ENCODE measurements at places on chromosomes 7 and 10. TPM values are rescaled to one million over a fixed set of nuclear protein-coding genes. Genes with fewer than 3 reads are reported as not detected.

- no peak for DNase-seq
Measured at GRCh38 chr10:23657677-23658076, 218.8 kb downstream of the OTUD1 start.

- no peak for DNase-seq
Measured at GRCh38 chr10:131905603-131906268, 4.9 kb downstream of the PPP2R2D start.

- no peak for DNase-seq
Measured at GRCh38 chr7:149459540-149460452, 1.1 kb downstream of the ZNF777 start.

DNA sequence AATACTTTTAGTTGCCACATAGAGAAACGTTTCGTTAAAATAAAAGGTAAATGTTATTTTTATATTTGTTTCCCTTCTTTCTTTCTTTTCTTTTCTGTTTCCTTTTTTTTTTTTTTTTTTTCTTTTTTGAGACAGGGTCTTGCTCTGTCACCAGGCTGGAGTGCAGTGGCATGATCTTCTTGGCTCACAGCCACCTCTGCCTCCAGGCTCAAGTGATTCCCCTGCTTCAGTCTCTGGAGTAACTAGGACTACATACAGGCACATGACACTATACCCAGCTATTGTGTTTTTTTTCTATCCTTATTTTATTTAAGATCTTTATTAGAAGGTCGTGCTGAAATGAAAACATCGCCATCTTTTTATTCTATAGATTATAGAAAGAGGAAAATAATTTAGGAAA lies 661.8 kb upstream of the MBL2 start:
- DNase-seq = no peak

DNA sequence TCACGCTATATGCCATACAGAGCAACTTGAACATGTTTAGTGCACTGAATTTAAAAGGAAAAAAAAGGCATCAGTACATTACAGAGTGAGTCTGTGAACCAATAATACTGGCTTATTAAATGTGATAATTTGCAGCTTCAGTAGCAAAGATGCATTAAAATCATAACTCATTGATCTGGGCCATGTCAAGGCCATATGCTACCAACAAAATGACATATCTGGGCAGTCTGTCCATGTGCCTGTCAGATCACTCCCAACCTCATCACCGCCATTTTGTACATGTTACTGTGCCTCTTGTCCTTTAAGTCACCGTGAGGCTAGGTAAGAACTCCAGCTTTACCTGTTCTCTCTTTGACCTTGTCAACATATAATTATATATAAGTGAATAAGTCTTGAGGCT lies 307.4 kb upstream of the LRGUK start:
- DNase-seq = no peak

DNA sequence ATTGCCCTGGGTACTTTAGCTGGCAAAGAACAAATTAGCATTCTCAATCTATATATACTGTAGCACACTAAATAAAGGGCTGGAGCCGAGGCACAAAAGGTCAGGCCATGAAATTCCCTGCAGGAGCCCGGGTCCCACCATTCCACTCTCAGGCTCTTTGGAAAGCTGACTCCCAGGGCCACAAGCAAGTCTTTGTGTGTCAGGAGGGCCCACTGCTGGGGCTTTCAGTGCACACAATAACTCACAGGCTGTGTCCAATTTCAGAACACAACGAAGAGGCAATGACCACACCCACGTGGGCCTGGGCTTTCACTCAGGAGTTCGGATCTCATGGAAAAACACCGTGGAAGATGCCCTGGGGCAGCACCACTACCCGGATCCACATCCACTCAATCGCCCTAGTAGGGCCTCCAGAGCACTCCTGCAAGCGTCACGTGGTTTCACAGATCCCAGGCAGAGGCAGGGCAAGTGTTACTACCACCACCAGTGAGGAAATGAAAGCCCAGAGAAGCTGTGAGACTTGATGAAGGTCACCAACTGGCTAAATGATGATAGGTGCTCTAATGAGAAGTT lies 60.3 kb downstream of the COBL start:
- no peak for DNase-seq

- no peak for DNase-seq
Measured at GRCh38 chr7:46233585-46234329, 312.7 kb upstream of the IGFBP3 start.

DNA sequence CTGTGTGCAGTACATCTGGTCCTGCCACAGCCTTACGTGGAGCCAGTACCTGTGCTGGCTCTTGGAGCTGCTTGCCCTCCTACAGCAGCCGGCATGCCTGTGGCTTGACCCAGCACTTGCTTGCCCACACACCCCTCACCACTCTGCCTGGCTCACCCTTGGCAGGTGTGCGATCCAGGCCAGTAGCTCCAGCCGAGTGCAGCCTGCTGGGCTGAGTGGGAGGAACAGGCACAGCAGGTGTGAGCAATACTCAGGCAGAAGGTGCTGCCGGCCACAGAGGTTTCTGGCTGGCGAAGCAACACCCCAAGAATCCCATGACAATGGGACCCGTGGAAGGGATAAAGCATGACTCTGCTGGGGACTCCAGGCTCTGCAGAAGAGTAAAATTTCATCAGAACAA lies 173.5 kb upstream of the ADCY1 start:
- DNase-seq = no peak

DNA sequence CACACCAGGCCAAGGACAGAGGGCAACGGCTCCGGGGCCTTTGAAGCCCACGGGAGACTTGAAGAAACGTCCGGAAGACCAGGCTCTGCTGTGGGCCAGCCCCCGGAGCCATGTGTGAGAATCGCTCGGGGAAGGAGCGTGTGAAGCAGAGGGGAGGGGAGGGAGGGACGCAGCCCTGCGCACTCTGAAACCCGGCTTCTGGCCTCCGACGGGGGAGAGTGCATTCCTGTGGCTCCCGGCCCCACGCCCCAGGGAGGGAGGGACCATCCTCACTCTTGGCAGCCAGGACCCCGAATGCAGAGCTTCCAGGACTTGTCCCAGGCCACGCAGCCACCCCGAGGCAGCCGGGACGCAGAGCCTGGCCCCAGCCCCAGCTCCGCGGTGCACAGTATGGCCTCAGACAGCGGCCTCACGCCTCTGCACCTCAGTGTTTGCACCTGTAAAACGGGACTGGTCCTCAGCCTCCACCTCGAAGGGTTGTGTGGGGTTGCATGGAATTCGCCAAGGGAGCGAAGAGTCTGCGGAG lies 67.4 kb downstream of the PDGFA start:
- no peak for DNase-seq

DNA sequence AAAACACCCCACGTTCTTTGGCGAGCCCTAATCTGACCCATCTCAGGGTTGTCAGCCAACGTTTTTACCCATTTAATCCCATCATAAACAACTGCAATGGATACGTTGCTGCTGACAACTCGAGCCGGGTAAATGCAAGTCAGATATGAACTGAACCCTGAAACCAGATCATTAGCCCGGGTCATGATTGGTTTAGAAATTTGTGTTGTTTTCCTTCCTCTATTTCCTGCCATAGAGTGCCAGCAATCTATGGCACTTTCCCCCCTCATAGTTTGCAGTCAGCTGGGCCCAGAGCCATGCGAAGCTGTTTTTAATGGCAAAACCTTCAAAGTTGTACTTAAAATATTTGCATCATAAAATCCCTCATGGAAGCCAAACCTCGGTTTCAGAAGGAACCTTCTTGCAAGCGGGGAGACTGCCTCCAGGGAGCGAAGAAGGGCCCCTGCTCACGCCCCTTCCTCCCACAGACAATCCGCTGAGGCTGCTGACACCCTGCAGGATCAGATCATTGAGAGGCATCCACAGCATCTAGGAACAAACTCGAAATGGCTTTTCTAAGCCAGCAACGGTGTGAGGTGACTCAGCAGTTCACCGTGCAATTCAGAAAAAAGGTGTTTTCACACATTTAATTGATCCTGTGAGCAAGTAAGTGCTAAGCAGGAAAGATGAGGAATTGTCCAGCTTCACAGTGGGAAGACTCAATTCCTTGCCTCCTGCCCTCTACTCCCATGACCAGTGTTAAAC lies 710.1 kb downstream of the PARD3 start:
- DNase-seq = no peak

DNA sequence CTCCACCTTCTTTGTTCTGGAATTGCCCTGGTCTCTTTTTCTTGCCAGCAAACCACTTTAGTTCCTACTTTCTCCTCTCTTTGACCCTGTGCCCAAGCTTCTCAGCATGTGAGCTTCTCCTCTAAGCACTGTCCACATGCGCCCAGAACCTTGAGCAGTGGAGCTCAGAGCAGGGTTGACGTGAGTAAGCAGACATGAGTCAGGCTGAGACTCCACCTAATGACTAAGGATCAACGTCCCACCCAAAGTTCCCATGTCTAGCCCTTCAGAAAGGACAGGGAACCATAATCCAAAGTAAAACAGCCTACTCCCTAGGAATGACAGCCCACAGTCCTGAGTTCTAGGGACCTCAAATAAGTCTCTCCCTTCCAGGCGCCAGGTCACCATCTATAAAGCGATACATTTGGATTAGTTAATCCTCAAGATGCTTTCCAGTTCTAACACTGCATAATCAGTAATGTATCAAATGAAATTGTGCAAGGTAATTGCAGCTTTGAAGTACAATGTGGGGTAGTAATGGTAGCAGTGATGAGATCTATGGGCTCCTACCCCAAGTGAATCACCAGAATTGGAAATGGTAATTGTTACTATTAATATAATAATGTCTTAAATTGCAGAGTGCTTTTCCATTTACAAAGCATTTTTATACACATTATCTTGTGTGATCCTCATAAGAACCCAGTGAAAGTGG lies 44.5 kb downstream of the KCNMA1 start:
- peak; percentile 81 for DNase-seq

- no peak for DNase-seq
Measured at GRCh38 chr7:130385600-130386066, 5.3 kb downstream of the CPA1 start.

GRCh38 chr10:126945351-126946030 lies 40.3 kb downstream of the DOCK1 start:
- DNase-seq = no peak

DNA sequence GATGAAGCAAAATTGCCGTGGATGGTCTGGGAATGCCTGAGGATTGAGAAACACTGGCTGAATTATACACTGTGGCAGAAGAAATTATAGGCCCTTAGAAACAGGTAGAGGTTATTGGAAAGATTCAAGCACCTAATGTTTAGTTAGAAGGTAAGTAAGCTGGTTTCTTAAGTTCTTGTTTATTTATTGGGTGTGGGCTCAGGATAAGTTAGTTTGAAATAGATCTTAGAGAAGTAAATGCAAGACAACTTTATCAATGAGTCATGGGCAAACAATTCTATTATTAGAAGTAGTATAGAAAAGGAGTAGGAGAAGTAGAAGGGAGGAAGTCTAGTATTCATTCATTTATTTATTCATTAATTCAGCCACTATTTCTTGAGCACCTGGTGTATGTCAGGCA lies 96.5 kb downstream of the KAT6B start:
- DNase-seq = no peak

GRCh38 chr10:21193196-21193595 lies 296.1 kb upstream of the NEBL start:
- DNase-seq = no peak

GRCh38 chr7:128794020-128794419 lies 2.3 kb downstream of the CCDC136 start:
- no peak for DNase-seq

DNA sequence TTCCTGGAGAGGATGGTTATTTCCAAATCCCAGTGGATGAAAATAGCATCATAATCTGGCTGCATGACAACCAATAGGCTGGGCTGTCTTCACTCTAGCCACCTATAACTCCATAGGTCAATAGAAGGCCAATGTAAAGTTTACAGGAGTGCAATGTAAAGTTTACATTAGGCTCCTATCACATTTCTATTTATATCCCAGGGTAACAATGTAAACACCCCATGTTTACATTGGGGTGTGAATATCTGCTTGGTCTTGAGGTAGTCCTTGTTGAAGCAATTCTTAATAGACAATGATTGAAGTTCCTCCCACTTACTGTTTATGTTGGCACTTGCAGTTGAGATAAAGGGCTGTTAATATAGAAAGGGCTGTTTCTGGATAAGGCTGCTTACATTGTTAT lies 21.5 kb downstream of the CH25H start:
- DNase-seq = no peak

- DNase-seq = no peak
Measured at GRCh38 chr7:75771224-75771623, 787 bp downstream of the CCL26 start.

DNA sequence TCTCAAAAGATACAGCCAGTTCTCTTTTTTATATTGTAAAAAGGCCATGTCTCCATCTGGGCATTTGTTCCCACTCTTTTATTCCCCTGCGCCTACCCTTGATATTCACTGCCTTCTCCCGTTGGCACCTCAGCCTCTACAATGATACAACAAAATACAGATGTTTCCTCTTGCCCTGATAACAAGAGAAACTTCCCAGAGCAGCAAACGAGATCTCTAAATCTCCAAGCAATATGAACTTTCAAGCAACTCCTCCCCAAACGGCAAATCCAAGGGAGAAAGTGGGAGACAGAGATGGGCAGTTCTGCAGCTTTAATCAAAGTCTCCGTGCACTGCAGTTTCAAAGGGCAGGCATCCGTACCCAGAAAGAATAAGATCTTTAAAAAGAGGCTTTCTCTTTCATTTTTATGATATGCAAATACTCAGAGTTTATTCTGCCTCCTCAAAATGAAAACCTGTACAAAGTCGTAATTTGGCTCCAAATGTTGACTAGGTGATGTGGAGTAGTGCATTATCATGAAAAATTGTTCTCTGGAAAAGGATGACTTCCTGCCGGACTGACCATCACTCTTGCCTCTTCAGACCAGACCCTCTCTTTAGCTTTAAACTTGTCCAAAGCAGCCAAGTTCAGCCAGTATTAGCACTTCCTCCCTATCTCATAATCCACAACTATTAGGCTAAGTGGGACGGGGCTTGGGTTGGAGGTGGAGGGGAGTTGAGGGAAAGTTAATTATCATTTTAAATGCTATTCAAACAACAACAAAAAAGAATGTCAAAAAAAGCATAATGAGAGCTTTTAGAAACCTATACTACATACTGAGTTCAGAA lies 682 bp downstream of the HGF start:
- no peak for DNase-seq

DNA sequence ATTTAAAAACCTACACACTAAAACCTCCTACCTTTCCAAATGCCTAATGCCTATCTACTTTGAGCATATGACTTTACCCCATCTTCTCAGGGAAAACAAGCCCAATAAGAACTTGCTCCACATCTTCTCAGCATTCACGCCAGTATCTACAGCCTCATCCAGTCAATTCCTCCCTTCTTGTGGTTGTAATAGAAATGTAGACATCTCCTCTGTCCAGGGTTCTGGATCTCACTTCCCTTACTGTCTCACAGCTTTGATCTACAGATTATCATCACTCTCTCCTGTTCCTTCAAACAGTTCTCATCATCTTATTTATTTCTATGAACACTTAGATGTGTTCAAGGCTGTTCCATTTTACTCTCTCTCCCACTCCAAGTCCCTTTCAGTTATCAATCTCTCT lies 70.4 kb upstream of the NOBOX start:
- DNase-seq = no peak

Gene NXPH1
- total RNA-seq = not detected

Gene NCF1
- total RNA-seq = 16.4 TPM

Gene ZKSCAN1
- total RNA-seq = 57.9 TPM

Gene ARMC3
- total RNA-seq = not detected

Gene ZNF777
- 9.4 TPM for total RNA-seq

Measured in aorta (tissue), 5 donors.